ENCODE measurements at places on chromosomes 2 and 18.

DNA sequence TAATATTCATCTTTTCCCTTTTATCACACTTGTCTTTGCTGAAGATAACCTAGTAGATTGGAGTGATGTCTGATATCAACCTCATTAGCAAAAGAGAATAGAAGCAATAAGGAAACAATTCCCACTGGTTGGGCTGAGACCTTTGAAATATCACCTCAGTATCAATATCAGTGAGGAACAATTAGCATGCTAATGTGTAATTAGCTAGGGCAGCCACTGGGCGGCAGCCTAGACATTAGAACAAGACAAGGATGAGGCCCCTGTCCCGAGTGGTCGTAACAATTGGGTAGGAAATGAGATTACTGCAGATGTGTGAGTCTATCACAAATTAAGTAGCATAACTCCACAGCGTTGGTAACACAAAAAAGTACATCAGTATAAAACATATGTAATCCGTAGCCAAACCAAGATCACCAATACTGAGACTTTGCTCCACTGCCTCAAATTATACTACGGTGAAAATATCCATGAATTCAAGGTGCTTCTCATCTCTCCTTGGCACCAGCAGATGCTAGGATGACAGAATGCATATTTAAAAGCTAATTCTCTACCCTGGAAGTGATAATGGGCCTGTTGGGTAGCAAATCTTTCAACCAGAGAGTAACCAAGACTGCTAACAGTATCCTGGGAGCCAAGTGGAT is 99.1 kb downstream of the ALPK2 start:
- peak; percentile 86 for DNase-seq

- peak; percentile 94 for DNase-seq
Observed at GRCh38 chr2:104434318-104434792, 419.6 kb upstream of the POU3F3 start.

GRCh38 chr18:23226930-23227725 is 91.8 kb downstream of the CABLES1 start:
- DNase-seq, result no peak

GRCh38 chr2:209512971-209513370 is 89.1 kb downstream of the MAP2 start:
- DNase-seq, result no peak

DNA sequence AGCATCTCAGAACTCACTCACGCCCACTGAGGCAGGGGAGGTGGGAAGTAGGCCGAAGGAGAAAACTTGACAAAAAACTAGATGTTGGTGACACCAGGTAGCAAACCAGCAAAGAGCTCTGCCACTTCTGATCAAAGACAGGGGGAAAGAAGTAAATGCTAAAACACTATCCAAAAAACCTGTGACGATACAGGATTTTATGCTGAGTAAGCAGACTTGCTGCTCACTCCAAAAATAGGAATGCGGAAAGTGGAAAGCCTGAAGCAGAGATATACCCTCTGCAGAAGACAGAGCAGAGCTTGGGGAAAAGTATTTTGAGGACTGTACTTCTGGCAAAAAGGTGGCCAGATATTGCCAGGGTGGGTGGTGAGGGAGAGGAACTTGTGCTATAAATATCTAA is 73.3 kb upstream of the YPEL5 start:
- no peak for DNase-seq

DNA sequence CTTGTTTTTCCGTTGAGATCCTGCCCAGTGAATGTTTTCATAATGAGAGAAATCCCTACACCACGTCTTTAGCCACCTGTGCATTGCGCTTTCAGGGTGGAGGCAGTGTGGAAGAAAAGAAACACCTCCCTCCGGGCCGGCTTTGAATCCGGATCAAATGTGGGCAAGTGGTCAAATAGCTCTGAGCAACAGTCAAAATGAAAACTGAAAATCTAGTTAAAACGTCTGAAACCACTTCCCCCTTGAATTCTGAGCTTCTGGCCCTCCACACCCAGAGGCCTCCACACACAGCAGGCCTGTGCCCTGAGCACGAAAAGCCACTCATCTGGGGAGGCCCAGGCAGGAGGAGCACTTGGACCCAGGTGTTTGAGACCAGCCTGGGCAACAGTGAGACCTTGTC is 263.6 kb upstream of the SALL3 start:
- DNase-seq, result no peak

DNA sequence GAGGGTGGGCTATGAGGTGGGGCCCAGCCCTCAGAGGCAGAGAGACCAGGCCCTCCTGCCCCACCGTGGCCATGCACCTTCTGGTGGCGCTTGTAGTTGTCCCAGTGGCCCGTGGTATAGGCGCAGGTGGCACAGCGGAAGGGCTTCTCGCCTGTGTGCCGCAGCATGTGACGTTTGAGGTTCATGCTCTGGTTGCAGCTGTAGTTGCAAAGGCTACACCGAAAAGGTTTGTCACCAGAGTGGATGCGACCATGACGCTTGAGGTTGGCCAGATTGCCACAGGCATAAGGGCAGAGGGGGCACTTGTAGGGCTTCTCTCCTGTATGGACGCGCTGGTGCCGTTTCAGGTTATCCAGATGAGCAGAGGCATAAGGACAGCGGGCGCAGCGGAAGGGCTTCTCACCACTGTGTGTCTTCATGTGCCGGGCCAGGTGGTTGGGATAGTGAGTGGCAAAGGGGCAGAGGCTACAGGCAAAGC is 2.9 kb downstream of the ZNF513 start:
- no peak for DNase-seq

DNA sequence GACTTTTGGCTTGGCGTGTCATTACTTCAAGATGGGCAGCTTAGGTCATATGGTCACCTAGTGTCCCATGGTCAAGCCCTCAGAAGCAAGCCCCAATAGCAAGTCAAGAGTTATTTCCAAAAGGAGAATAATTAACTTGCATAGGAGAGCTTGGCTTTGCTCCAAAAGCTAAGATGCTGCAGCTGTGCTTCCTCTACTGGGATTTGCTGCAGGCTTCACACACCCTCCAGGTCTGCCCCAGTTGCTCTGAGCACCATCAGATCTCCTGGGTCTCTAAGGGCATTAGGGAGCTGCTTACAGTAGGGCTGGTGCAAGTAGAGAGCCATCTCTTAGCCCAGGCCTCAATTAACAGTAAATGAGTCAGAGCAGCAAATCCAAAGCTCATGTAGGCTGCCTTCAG is 46.6 kb downstream of the THUMPD2 start:
- DNase-seq, result no peak

GRCh38 chr2:105644174-105644980 is 100.3 kb upstream of the NCK2 start:
- no peak for DNase-seq

DNA sequence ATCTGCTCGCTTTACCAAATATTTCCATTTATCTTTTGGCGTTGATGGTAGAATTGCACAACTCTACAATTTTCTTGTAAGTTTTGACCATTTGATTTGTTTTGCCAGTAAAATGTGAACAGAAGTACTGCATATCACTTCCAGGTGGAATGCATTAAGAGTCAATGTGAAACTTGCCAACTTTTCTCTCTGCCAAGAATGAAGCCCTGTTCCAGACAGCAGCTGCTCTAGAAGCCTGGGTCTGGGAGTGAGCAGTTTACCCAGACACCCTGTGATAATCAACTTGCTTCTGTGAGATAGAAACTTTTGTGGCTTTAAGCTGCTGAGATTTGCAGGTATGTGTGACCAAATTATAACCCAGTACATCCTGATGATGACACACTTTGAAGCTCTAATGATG is 115.9 kb upstream of the SYT4 start:
- no peak for DNase-seq

- DNase-seq, result peak; percentile 30
Observed at GRCh38 chr18:5983488-5983887, 88.2 kb upstream of the TMEM200C start.

GRCh38 chr2:69576880-69577279 is 66.7 kb downstream of the AAK1 start:
- no peak for DNase-seq

GRCh38 chr2:100242891-100243619 is 79.2 kb downstream of the LONRF2 start:
- peak; percentile 80 for DNase-seq

- peak; percentile 31 for DNase-seq
Observed at GRCh38 chr2:207408086-207408794, 121.5 kb upstream of the CREB1 start.

DNA sequence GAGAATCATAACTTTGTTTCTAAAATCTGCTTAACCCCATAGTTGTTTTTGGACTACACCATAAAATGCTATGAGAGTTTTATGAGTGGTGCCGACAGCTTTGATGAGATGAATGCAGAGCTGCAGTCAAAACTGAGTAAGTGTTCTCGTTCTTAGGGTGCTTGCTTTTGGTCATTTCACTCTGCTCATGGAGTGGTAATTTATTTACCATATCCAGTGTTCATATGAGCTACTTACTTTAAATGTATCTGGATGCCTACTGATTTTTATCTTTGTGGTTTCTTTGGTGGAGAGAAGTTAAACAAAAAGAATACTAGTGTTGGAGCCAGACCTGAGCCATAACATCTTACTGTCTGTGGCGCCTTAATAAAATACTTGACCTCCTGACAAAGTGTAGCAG is 16.4 kb downstream of the NDC80 start:
- no peak for DNase-seq

- DNase-seq, result no peak
Observed at GRCh38 chr2:219464286-219465032, 29.8 kb downstream of the SPEG start.

DNA sequence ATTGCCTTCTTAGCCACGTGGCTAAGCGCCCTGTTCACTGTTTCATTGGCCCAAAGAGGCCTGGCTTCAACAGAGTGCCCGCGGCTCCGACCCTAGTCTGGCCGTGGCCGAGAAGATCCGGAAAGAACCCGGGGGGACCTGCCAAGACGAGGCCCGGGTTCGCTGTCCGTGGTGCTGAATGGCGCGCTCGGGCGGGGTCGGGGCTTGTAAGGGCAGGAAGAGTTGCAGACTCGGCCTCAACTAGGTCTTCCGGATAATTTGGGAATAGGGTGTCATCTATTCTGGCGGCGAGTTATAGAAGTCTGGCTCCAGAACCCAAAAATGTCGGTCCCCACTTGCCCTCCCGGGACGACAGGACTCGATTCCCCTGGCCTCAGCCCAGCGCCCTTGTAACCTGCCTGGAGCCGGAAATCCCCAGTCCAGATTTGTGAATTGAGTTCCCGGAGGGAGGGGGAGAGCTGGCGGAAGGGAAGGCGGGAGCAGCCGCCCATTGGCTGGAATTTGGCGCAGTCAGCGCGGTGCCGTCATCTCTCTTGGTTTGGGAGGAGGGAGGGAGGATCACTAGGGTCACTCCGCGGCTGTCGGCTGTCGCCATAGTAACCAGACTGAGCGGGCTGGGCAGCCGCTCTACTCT is 3.5 kb downstream of the CDK5R2 start:
- peak; percentile 98 for DNase-seq

- no peak for DNase-seq
Observed at GRCh38 chr18:79453816-79454735, 58.3 kb downstream of the NFATC1 start.

DNA sequence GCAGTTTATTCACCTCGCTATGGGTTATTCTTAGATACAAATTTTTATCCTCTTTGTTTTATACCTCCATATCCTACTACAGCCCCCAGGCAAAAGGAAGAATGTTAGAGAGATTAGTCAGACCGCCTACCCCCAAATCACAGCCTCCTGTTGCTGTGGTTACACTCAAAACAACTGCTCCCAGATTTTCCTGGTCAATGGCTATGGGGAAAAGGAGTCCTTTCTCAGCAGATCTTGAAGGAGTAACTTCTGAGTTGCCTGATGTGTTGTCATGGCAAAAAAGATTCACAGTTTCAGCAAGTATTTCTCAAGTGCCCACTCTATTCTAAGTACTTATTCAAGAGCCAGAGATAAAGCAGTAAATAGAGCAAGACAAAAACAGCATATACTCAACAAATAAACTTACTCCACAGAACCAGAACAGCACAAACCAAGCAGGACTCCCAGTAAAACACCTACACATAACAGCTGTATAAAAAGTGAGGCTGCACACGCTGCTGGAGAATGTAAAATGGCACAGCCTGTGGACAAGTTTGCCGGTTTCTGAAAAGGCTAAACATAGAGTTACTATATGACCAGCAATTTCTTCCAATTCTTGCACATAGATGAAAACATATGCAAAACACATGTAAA is 104.8 kb downstream of the NOL10 start:
- DNase-seq, result peak; percentile 84

DNA sequence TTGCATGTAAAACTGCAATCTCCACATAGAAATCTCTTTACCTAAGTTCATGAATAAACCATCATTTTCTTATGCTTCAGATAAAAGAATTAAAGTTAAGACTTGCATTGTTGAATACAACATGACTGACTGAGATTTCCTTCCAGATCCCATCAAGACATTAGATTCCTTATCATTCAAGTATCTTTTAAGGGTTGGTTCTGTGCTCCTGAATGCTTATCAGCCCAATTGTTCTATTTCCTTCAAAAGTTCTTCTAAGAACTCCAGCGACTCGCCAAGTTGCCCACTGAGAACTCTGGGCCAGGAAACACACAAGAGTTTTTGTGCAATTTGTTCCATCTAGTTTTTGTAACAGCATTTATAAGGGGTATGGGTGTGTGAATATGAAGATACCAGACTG is 120.3 kb downstream of the RBMS1 start:
- no peak for DNase-seq

DNA sequence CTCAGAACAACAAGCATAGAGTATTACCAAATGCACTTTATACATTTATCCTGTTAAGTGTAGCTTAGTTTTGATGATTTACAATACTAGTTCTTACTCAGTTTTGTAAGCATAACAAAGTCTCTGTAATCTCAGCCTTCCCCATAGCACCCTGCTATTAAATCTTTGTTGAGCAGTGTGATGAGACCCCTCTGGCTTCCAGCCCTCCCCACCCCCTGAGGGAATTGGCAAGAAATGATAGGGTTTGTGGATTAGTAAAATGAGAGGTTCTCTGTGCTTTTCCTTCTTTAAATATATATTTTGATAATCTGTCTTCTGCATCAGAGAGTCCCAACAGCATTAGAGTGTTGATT is 37.2 kb downstream of the ZNF521 start:
- no peak for DNase-seq

GRCh38 chr2:8794923-8795825 is 42.2 kb downstream of the KIDINS220 start:
- DNase-seq, result no peak

- no peak for DNase-seq
Observed at GRCh38 chr2:154537024-154537423, 161.5 kb upstream of the KCNJ3 start.
